HFFc6 (cell line): ENCODE measurements at places on chromosomes 2 and 18. TPM values are rescaled to one million over a fixed set of nuclear protein-coding genes. Genes with fewer than 3 reads are reported as not detected.

GRCh38 chr2:239896075-239896474 lies 129.1 kb downstream of the NDUFA10 start:
- no peak for DNase-seq

DNA sequence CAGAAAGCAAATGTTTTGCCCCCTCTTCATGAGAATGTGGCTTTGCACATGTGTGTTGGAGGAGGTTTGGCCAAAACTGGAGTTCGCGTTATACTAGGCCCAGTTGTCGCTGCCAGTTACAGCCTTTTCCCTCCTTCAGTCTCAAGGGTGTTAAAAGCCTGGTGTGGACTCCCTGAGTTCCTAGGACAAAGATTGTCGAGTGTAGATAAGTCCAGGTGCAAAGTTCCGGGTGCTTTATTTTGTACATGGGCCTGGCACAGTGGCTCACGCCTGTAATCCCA lies 542 bp upstream of the RNF103 start:
- no peak for DNase-seq

GRCh38 chr2:65329525-65329924 lies 101.9 kb downstream of the ACTR2 start:
- no peak for DNase-seq

GRCh38 chr18:2173486-2173885 lies 397.8 kb downstream of the METTL4 start:
- DNase-seq, result peak; percentile 94

DNA sequence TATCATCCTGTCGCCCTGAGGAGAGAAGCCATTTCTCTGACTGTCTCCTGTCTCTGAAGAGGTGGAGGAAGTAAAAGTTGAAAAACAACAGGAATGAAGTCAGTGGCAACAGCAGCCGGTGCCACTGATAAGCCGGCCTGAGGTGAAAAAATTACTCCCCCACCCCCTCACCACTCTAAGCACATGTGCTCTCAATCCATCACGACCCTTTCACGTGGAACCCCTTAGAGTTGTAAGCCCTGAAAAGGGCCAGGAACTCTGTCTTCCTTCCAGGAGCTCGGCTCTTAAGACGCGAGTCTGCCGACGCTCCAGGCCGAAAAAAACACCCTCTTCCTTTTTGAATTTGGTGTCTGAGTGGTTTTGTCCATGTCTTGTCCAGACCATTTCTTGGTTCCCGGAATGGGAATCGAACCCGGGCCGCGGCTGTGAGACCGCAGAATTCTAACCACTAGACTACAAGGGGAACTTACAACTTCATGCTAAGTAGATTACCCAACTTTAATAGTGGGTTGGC lies 40.7 kb upstream of the TRIM43 start:
- no peak for DNase-seq

- peak; percentile 76 for DNase-seq
Measured at GRCh38 chr2:65300761-65301711, 73.4 kb downstream of the ACTR2 start.

DNA sequence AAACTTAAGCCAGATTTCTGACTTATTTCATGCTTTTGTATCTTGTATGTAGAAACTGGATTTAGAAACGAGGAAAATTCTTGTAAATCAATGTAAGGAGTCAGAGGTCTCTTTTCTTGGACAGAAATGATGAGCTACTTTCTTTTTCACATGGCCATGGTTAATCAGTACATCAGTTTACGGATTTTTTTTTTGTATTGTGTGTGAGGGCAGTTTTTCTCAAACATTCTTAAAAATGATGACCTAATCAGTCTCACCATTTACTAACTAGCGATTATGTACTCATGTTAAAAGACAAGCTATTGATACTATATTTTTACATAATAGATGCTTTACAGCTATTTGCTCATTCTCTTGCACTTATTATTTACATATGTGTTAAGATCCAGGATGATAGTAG lies 165.2 kb upstream of the DOCK10 start:
- no peak for DNase-seq

DNA sequence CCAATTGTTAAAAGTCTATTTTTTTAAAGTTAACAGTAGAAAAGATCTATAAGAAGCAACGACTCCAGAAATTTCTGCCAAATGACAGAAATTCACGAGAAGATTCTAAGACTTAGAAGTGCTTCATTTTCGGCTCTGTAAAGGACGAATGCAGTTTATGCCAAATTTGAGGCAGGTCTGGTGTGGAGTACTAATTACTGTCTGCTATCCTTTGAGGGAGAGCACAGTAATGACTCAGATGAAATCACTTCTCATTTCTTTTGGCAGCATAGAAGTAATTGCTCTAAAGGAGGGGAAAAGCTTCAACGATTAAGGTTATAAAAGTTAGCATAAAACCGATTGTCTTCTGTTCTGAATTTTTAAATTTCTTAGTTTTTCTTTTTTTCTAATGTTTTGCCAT lies 11.4 kb downstream of the G6PC2 start:
- DNase-seq, result no peak

- DNase-seq, result peak; percentile 15
Measured at GRCh38 chr2:143284087-143284675, 155.0 kb downstream of the ARHGAP15 start.

DNA sequence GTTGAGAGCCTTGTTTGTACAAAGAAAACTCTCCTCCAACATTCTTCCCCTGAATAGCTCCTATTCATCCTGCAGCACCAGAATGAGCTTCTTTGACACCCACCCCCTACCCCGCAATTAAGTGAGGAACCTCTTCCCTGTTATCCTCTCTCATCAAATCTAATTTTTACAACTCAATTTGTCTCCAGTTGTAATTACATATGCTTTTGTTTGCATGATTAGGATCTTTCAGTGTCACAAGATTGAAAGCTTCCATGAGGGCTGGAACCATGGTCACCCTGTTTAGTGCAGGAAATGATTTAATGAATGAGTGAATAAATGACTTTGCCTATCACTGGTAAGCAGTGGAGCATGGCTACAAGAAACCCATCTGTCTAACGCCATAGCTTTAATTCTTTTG lies 334.6 kb upstream of the KLHL29 start:
- no peak for DNase-seq

DNA sequence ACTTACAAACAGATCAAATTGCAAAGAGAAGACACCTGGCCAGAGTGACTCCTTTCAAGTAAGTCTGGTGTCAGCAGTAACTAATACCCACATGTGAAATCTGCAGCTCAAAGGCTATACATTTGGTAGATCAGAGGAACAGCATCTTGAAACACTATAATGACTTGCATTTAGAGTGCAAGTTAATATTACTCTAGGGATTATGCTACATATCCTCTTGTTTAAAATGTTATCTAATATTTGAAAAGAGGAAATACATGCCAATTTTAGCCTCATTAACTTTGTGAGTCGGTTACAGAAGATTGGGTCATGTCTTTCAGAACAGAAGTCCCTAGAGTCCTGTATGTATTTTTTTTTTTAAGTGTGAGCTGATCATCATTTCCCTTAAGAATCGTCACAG lies 15.2 kb downstream of the LANCL1 start:
- no peak for DNase-seq

DNA sequence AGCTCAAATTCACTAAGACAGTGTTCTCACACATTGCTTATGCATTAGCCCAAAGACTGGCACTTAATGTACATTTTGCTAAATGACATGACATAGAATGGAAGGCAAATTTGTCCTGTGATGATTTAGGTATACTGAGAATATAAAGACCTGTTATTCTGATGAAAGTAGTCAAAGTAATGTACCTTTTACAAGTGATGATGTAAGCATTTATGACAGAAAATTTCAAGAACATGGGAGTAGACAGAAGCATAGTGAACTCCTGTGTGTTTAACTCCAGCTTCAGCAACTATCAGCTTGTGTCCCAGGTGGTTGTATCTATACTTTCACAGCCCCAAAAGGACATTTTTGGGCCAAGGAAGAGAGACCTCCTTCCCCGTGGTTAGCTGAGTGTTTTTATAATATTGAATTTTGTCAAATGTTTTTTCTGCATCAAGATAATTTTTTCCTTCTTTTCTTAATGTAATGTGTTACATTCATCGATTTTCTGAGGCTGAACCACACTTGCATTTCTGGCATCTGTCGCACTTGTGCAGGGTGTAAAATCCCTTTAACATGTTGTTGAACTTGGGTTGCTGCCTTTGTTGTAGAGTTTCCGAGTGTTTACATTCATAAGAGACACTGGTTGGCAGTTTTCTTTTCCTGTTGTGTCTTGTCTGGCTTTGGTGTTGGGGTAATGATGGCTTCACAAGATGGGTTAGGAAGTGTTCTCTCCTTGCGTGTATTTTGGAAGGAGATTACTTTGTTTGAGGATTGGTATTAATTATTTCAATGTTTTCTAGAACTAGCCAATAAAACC lies 33.9 kb upstream of the TMEM18 start:
- no peak for DNase-seq

DNA sequence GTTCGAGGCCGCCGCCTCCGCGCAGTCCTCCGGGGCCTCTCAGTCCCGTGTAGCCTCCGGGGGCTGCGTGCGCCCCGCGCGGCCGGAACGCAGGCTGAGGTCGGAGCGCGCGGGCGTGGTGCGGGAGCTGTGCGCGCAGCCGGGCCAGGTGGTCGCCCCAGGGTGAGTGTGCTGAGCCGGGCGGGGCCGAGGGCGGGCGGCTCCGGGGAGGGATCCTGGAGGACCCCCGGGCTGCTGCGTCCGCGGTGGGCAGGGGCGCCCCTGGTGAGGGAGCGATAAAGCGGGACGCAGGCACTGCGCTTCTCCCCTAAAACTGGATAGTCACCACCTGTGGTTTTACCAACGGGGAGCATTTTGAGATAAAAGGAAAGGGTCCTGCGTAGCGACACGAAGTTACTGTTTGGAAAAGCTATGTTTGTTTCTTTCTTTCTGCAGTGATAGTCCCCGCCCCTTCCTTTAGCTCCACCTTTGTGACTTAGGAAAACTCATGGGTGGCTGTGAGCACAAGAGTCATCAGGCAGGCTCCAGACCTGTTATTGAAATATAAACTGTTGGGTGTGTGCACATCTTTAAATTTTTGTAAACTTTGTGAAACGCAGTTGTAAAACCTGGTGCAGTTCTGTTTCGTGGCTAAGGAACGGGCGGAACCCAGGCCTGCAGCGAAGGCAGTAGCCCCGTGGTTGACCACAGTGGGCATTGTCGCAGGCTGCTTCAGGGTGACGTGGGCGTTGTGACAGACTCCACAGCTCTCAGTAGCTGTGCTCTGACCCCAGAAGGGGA lies 687 bp downstream of the CTDP1 start:
- DNase-seq, result peak; percentile 38

DNA sequence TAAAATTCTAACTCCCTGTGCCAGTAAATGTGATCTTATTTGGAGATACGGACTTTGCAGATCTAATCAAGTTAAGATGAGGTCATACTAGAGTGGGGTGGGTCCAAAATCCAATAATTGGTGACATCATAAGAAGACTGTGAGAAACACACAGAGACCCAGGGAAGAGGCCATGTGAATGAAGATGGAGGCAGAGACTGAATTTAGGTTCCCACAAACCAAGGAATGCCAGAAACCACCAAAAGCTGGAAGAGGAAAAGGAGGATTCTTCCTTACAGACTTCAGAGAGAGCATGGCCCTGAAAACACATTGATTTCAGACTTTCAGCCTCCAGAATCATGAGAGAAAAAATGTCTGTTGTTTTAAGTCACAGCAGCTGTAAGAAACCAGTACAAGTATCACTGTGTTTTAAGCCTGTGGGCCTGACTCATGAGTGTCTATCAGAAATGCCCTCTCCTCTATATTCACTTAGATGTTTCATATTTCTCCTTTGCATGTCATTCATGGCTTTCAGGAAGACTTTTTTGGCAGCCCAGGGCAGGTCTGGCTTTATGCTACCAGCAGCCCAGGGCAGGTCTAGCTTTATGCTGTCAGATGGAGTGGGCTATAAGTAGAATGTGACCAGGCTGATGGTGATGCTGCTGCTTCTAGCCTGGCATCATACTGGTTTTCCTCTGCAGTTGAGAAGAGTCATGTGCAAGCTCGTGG lies 100.0 kb downstream of the SPOPL start:
- no peak for DNase-seq

GRCh38 chr18:10482363-10482984 lies 28.0 kb downstream of the APCDD1 start:
- DNase-seq, result no peak

DNA sequence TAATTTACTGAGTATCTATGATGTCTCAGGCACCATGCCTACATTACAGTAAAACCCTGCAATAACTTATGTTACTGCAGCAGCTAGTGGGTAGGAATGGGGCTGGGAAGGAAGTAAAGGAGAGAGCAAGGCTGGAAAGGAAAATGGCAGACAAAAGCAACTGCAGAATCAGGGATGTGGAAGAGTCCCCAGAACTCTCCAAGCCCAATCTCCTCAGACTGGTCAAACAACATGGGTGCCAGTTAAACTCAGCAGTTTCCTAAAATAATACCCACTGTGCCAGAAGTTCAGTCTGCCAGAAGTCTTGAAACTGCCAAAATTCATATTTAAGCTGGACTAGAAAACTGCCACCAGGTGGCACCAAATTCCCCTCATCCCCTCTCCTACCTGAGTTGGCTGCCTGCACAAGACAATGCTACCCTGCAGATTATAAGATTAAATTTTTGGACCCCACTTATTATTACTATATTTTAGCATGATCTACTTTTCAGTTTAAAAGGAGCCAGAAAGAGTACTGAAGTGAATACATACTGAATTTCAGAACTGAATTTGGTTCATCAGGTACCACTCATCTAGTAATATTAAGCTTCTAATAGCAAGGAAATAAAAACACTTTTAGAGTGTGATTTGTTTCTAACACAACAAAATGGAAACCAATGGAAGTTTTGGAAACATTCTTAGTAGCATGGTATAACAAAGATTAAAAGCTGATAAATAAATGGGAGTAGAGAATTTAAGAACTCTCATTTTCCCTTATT lies 86.8 kb upstream of the DNER start:
- DNase-seq, result peak; percentile 22

DNA sequence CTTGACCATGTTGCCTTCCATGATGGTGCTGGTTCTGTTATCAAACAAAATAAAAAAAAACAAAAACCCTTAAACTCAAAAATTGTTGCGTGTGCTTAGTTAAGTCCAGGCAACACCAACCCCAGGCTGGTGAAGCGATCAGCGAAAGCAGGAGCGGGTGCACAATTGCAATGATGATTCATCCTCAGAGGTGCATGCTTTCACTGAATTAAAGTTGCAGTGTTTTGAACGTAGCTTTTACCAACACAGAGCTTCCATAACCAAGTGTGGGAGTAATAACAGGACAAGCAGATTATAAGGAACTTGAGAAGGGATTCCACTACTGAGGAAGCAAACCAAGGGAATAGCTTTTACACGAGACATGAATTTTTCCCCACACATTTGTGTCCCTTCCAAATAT lies 39.7 kb upstream of the RAPH1 start:
- DNase-seq, result no peak

TUBA4B gene
- total RNA-seq, result not detected in 3 replicates

LMAN1 gene
- 117 to 151 TPM (median 139 TPM) in 3 replicates for total RNA-seq

CFAP53 gene
- 0.11 to 0.20 TPM in 2 of 3 replicates, not detected in the other for total RNA-seq

LRRC30 gene
- total RNA-seq, result not detected in 3 replicates

MYO7B gene
- 0.76 to 1.3 TPM (median 1.1 TPM) in 3 replicates for total RNA-seq

BCL2 gene
- total RNA-seq, result 0.24 to 0.97 TPM (median 0.40 TPM) in 3 replicates

NMUR1 gene
- not detected in 3 replicates for total RNA-seq

HOXD10 gene
- total RNA-seq, result 12.5 to 13.8 TPM (median 13.7 TPM) in 3 replicates

EVX2 gene
- not detected in 3 replicates for total RNA-seq

RAX gene
- total RNA-seq, result not detected in 3 replicates
